ENCODE measurements at places on chromosomes 12 and 14.

- DNase-seq, result no peak
These were observed 56.3 kb downstream of the SETD3 start for GRCh38 chr14:99424306-99424877.

DNA sequence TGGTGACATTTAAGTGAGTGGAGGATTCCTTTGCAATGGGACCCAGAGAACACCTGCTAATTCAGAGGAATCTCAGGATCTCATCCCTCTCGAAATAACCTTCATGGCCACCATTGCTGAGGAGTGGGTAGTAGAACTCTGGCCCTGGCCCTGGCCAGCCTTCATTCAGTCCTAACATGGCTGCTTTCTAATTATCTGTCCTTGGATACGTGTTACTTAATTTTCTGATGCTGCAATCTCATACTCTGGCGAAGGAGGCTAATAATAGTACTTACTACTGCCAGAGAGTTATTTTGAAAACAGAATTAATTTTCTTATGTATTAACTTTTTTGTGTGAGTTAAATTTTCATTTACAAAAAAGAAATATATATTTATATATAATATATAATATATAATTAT, 12.1 kb upstream of the COX6A1 start:
- no peak for DNase-seq

DNA sequence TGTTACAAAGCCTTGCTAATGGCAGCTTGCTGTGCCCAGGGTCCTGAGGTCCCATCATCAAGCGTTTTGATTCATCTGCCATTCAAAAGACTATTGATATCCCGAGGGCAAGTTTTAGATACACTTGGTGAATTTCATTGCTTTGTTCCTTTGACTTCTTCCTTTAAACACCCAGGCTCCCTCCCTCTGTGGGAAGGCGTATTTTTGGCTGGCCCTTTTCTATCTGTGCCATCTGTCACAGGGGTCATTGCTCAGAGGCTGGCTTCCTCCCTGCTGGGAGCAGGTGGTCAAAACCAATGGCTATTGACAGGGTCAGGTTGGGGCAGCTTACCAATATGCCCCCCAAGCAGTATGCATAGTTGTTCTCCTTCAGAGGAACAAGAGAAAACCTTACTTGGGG, 40.0 kb downstream of the SCN8A start:
- DNase-seq, result no peak

- no peak for DNase-seq
These were observed 616 bp downstream of the BCL11B start for GRCh38 chr14:99271221-99271941.

GRCh38 chr12:6667559-6668210, 4.8 kb upstream of the ING4 start:
- DNase-seq, result peak; percentile 27

DNA sequence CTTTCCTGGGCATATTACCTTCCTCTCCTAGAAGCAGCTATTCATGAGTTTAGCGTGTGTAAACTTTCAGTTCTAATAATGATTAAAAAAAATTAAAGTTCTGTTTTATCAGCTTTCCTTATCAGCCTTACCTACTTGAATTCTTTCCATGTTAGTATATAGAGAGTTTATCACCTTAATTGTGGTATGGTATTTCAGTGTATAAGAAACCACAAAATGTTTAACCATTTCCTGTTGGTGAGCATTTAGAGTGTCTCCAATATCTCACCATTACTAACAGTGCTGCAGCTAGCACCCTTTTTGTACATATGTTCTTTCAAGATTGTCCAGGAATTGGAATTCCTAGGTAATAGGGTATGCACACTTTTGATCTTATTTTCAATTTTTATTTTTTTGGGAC, 89.5 kb downstream of the FBXO33 start:
- peak; percentile 12 for DNase-seq

Measured in stomach (tissue), 19 donors.